ENCODE measurements at places on chromosomes 13 and 19.
A peak's percentile ranks its signal among the peaks of the same experiment; 100 is the strongest.

DNA sequence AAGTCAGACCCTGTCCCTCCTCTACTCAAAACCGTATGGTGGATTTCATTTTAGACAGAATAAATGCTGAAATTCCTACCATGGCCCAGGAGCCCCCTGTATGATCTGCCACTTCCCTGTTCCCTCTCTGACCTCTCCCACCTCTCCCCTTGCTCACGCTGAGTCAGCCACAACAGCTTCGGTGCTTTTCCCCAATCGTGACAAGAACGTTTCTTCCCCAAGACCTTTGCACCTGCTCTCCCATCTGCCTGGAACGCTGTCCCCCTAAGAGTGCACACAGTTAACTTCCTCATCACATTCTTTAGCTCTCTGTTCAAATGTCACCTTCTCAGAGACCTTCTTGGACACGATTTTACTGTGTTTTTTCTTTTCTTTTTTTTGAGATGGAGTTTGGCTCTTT, 2.3 kb downstream of the VRK3 start:
- DNase-seq, result no peak

DNA sequence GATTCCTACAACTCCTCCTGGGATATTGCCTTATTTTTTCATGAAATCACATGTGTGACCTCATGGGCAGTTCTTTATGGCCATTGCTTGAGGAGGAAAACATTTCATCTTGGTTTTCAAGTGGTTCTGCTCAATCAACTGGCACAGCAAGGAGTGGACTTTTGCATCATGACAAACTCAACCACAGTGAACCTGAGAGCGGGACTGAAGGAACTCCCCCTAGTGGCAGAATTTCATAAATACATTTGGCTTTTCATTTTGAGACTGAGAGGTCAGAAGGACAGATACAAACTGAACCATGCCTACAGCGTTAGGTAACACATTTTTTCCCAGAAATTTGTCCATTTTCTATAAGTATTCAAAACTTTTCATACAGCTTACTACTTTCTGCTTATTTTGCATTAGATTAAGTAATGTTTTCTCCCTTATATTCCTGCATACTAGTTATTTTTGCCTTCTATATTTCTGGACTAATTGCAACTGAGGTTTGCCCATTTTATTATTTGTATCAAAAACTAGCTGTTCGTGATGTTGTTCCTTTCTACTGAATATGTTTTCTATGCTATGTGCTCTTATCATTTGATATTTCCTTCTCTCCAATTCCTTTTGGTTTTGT, 13.4 kb upstream of the SIGLEC12 start:
- DNase-seq, result no peak

GRCh38 chr13:20664351-20664750, 39.1 kb upstream of the IL17D start:
- DNase-seq, result no peak

GRCh38 chr19:13885826-13886365, 9.0 kb downstream of the NANOS3 start:
- DNase-seq, result no peak

GRCh38 chr13:37595162-37595561, 3.4 kb downstream of the POSTN start:
- no peak for DNase-seq

DNA sequence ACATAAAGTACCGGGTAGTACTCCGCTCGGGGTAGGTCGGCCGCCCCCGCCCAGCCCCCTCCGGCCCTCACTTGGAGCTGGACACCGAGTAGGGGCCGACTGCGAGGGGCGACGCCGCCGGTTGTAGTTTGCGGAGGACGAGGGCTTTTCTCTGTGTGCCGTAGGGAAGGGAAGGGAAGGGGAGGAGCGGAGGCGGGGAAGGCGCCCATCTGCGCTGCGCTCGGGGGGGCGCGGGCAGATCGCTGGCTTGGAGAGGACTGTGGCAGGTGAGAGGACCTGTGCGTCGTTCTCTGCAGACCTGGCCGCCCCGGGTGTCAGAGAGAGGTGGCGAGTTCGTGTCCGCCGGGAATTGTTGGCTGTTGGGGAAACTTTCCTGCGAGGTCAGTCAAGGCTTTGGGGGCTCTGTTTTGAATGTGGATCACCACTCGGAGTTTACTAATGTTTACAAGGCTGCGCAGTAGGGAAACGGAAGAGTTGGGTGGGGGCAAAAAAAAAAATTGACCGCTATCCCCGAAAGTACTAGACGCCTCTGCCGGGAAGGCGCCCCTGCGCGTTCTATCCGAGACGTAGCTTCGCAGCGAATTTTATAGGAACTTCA, 1.4 kb downstream of the ING1 start:
- peak; percentile 24 for DNase-seq

- no peak for DNase-seq
These were observed 44.0 kb downstream of the PCDH17 start for GRCh38 chr13:57675526-57675925.

GRCh38 chr13:40639221-40639681, 27.2 kb downstream of the FOXO1 start:
- DNase-seq, result no peak
